NCI-H1436 treated with DMSO at 0.1 percent for 48 hours (cell line): ENCODE measurements at places on chromosomes 3 and 15.

GRCh38 chr15:42329992-42330391, 29.3 kb upstream of the CAPN3 start:
- no peak for DNase-seq

GRCh38 chr15:59191855-59192237, 14.8 kb upstream of the LDHAL6B start:
- DNase-seq: no peak

GRCh38 chr3:121152573-121152972, 244.6 kb downstream of the STXBP5L start:
- DNase-seq: no peak

GRCh38 chr3:134601539-134602439, 49.0 kb downstream of the KY start:
- DNase-seq: no peak
